Fibroblast of the conjunctiva (primary cell): ENCODE measurements at places on chromosomes 2 and 18.

- DNase-seq: no peak
Measured at GRCh38 chr2:231711677-231712450, 3.5 kb downstream of the PTMA start.

DNA sequence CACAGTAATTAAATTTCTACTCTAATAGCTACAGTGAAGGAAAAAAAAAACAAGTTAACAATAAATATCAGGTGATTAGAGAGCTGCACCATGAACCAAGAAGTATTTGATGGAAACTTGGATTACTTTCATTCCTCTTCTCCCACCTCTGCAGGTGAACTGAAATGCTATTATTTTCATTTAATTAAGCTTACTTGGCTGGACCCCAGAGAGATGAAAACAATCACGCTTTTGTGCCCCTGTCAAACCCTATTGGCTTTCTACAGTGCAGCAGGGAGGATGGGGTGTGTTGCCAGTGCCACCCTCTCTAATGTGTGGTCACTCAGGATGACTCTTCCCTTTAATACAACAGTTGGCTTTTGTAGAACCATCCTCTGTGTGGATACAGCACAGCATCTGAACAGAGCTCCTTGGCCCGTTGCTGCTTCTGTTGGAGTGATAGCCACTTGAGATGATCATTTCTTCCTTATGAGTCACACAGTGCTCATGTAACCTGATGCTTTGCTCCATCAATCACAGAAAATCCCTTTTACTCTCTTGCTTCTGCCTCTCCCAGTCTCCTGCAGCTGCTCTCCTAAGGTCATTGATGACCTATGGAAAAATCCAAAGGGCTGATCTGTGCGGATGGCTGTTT lies 5.5 kb upstream of the ARL4C start:
- DNase-seq: peak; percentile 47

GRCh38 chr2:85999061-85999831 lies 106.4 kb downstream of the POLR1A start:
- no peak for DNase-seq

DNA sequence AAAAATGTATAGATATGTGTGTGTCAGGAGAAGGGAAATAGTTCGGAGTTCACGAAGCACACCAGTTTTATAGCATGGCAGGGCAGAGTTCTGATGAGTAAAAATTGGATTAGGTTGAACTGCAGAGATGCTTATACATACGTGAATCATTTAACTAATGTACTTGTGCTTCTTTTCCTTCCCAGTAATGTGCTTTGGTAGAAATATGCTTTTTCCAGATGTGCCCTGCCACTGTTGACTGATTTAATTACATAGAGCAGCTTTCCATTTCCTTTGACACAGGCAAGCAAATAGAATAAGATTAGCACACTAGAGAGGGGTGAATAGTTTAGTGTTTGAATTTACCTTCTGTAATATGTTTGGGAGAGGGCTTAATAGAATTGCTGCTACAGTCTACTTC lies 28.9 kb upstream of the ARMC9 start:
- DNase-seq: no peak

DNA sequence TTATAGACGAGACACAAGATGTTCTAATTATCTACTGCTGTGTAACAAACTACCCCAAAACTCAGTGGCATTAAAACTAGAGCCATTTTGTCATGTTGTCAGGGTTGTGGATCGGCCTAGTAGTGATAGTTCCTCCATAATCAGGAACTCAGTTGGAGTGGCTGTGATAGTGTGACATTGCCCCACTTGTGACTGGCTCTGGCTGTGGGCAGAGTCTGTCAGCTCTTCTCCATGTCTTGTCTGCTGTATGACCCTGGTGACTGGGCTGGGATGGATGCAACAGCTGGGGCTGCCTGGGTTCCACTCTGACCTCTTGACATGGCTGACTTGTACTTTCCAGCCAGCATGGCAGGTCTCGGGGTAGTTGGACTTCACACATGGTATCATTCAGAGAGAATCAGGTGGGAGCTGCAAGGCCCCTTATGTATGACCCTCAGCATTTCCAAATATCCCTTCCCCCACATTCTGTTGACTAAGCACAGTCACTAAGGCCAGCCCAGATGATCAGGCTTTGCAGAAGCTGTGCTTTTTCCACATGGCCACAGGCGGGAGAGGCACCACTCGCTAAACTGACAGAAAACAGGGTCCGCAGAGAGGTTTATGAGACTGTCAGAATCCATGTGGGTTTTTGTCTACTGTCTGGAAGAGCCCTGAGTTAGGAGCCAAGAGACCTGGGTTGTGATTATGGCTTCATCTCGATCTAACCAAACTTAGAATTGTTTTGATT lies 50.3 kb downstream of the SETBP1 start:
- DNase-seq: no peak

GRCh38 chr2:67304300-67304890 lies 92.7 kb upstream of the ETAA1 start:
- no peak for DNase-seq

- DNase-seq: no peak
Measured at GRCh38 chr18:3875961-3876360, 426.0 kb downstream of the TGIF1 start.

DNA sequence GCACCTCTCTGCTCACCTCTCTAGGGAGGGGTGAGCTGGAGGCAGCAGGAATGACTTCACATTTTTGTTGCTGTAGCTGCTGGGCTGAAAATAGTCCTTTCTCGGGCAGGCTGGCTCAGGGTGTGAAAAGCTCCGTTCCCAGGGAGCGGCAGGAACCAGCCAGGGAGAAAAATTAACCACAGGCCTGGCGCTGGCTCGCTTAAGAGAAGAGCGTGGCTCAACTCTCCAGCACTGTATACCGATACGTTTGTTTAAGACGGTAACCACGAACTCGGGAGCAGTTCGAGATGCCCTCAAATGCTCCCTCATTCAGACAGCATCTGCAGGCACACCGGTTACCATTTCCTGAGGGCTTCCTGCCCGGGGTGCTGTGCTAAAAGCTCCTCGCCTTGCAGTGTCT lies 129.6 kb downstream of the CELF4 start:
- no peak for DNase-seq

DNA sequence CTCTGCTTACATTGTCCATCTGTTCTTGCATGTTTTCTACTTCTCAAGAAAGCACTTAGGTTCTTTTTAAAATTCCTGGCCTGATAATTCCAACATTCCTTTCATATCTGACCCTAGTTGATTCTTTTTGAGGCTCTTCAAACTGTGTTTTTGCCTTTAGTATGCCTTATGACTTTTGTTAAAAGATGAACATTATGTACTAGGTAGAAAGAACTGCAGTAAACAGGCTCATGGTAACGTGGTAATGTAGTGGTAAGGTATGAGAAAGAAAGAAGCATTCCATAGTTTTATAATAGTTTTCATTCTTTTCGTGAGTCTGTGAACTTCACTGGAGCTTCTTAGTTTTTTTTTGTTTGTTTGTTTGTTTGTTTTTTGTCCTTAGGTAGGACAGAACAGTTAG lies 306.4 kb downstream of the MBD2 start:
- no peak for DNase-seq

DNA sequence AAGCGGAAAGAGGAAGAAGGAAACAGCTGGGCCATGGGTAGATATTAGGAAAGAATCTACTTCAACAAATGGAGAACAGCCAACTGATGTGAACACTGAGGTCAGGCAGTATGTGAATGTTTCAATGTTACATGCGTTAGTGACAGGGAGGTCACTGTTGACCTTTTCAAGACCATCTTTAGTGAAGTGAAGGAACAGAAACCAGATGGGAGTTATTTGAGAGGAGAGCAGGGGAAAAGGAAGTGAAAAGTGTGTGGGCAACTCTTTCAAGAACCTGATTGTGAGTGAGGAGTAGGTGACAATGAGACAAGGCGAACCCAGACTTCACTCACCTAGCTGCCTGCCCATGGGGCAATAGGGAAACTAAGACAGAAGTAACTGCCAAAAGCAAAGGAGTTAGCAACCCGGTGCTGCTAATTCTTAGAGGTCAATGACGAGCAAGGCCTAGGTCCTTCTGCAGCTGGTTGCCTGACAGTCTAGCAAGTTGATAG lies 67.0 kb downstream of the SP3 start:
- DNase-seq: no peak

GRCh38 chr2:213087040-213087439 lies 64.4 kb downstream of the IKZF2 start:
- no peak for DNase-seq

- DNase-seq: no peak
Measured at GRCh38 chr18:79133724-79134123, 64.5 kb downstream of the ATP9B start.

DNA sequence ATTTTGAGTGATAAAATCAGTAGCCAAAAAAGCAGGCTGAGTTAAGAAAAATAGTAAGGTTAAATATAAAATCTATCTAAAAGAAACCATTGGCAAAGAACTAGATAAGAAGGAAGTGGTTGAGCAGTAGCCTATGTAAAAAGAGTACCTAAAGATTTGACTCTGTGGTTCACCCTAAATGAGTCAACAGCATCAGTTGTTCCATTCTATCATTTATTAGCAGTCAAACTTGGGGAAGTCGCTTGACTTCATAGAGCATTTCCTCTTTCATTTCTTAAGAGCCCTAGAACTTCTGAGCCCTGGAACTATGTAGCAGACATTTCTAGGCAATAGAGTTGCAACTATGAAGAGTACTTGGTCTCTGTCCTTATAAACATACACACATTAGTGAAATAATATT lies 381.7 kb downstream of the NUP35 start:
- no peak for DNase-seq

GRCh38 chr2:206873423-206873822 lies 65.9 kb upstream of the CPO start:
- no peak for DNase-seq

DNA sequence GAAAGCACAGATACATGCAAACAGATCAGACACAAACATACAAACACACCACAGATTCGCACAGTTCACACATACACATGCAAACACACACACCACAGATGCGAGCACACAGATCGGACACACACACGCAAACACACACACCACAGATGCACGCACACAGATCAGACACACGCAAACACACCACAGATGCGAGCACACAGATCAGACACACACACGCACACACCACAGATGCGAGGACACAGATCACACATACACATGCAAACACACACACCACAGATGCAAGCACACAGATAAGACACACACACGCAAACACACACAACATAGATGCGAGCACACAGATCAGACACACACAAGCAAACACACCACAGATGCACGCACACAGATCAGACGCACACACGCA lies 149.0 kb downstream of the PXDN start:
- DNase-seq: no peak
